Right ventricle myocardium superior (tissue), 1 donor: ENCODE measurements at places on chromosomes 4 and X. TPM values are rescaled to one million over a fixed set of nuclear protein-coding genes. Genes with fewer than 3 reads are reported as not detected.
A peak's percentile ranks its signal among the peaks of the same experiment; 100 is the strongest.

DNA sequence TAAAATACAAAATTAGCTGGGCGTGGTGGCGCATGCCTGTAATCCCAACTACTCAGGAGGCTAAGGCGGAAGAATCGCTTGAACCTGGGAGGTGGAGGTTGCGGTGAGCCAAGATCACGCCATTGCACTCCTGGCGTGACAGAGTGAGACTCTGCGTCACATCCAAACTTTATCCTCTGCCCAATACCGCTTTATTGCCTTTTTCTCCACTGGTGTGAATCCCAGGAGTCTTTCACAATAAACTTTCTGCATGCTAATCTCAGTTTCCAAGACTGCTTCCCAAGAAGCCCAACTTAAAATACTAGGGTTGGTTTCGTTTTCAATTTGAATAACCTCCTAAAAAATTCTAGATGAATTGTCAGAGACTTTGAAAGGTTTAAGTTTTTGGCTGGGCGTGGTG lies 27.2 kb upstream of the DHX15 start:
- DNase-seq, result no peak

- DNase-seq, result no peak
Measured at GRCh38 chr4:86398187-86398586, 38.3 kb upstream of the MAPK10 start.

GRCh38 chrX:45233531-45233930 lies 32.9 kb upstream of the DIPK2B start:
- DNase-seq, result no peak

DNA sequence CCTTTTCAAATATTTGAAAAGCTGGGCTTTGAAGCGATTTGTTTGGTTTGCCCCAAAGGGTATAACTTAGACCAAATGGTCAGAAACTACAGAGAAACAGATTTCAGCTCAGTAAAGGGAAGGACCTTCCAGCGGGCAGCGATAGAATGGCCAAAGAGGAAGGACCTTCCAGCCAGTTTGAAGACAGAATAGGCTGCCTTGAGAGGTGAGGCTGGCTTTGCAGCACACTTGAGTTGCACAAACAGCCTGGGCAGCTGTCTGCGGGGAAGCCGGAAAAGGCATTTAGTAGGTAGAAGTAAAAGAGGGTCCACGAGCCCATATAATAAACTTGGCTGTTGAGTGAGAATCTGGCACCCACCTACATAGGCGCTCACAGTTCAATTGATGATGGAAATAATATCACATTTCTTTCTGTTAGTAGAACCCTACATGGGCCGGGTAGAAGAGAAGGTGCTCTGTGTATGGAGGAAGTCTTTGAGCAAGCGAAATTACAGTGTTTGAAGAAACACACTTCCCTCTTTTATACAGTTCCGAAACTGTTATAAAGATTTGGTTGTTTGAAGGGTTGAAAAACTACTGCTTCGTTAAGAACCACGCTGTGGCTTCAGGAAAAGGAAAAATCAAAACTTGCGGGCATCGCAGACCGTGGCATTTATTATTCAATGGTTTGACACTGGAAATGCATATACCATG lies 75.0 kb upstream of the SORBS2 start:
- DNase-seq, result no peak

DNA sequence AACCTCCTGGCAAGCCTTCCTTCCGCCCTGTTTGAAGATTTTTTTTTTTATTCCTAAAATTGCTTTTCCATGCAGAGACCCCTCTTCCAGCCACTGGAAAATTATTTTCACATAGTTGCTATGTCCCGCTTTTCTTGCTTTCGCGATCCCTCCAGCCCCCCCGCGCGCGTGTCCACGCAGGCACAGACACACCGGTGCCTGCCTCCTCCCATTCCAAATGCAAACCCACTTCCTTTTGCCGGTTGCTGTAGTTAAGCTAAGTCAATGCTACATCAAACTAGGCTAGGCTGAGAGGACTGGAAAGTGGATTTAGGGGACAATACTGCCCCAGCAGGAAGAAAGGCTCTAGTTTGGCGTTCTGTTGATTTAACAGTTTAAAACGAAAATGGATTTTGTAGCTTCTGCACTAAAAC lies 111.0 kb downstream of the DHX15 start:
- DNase-seq, result peak; percentile 48

GRCh38 chrX:13381514-13381913 lies 61.7 kb upstream of the ATXN3L start:
- DNase-seq, result no peak

GRCh38 chr4:69156913-69157312 lies 57.6 kb downstream of the UGT2B11 start:
- no peak for DNase-seq

DNA sequence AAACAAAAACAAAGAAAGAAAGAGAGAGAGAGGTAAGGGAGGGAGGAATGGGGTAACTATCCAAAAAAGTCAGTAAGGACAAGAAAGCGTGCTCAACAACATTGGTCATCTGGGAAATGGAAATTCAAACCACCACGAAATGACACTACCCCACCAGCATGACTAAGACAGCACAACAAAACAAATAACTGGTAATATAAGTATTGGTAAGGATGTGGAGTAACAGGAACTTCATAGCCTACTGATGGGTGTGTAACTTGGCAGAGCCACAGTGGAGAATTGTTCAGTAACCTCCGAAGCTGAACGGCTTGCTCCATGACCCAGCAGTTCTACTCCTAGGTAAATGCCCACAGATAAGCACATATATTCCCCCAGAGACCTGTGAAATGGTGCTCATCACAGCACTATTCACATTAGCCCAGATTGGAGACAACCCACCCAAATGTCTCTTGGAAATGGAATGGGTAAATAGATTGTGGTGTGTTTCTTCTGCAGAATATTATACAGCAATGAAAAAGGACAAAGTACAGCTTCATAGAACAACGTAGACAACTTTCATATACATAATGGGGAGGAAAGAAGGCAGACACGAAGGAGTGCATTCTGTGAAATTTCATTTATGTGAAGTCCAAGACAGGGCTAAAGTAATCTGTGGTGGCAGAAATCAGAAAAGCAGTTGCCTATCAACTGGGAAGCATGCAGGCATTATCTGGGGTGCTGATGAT lies 95.5 kb upstream of the ATP6AP2 start:
- no peak for DNase-seq

DNA sequence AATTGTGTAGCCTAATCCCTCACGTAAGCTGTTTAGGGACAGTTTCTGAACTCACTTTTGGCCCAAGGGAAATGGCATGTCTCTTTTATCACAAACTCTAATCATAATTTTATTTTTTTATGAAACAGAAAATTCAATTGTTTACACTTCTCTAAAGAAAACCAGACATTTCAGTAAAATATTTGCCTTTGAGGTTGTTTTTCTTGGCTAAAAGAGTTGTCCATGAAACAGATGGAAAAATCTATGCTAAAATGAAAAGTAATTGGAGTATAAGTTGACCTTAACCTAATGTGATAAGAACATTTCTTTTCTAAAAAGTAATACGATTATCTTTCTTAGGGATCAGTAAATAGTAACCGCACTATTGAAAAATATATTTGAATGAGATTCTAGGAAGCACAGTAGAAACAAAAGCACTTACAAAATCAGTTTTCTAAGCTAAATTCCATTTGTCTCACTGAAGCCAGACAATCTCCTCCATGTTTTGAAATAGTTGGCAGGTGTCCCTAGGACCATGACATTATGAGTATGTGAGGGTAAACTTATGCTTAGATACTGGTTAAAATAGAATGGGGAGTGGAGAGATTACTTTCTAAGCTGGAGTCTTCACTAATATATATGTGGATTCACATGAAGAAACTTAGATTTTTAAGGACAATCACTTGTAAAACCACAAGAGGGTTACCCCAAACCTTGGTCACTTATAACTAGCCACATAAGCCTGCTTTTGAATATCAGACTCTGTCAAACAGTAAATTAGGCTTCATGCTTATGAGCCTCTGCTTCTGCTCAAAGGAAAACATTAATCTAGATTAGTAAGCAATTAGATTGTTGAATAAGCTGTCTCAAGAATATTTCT lies 20.1 kb upstream of the TET2 start:
- DNase-seq, result no peak

- DNase-seq, result no peak
Measured at GRCh38 chrX:19805046-19805690, 82.2 kb downstream of the SH3KBP1 start.

GRCh38 chr4:65167719-65168118 lies 502.6 kb downstream of the EPHA5 start:
- no peak for DNase-seq

- no peak for DNase-seq
Measured at GRCh38 chr4:68592673-68593072, 16.6 kb upstream of the UGT2B17 start.

DNA sequence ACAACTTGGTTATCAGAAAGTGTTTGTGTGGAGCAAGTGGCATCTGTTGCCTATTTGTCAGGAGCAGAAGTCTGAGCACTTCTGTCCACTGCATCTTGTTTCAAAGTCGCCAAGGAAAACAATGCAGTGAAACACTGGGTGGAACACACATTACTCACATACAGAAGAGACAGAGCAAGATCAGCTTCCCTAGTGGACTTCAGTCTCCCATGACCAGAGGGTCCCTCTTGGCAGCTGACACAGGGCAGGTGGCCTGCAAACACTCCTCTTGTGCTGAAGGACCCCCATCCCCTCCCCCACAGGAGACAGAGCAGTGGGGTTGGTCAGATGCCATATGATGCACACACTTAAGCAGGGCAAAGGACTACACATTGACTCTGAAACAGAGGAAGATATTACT lies 3.6 kb upstream of the BBS12 start:
- no peak for DNase-seq

- DNase-seq, result no peak
Measured at GRCh38 chr4:56906489-56907393, 959 bp upstream of the REST start.

DNA sequence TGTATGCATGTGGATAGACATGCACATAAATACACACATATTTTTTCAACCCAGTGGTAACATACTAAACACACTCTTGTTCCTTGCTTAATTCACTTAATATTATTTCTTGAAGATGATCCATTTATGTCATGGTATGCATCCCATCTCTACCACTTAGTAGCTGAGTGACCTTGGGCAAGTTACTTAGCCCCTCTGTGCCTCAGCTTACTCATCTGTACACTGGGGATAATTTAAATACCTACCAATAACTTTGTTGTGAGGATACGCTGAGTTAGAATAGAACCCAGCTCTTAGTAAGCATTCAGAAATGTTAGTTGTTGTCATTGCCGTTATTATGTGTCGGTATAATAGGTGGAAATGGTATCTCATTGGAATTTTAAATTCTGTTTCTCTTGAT lies 41.4 kb downstream of the FAM114A1 start:
- DNase-seq, result no peak

GRCh38 chrX:67426946-67427345 lies 116.9 kb upstream of the AR start:
- DNase-seq, result no peak

GRCh38 chr4:40516651-40517050 lies 113.0 kb downstream of the RBM47 start:
- DNase-seq, result no peak

DNA sequence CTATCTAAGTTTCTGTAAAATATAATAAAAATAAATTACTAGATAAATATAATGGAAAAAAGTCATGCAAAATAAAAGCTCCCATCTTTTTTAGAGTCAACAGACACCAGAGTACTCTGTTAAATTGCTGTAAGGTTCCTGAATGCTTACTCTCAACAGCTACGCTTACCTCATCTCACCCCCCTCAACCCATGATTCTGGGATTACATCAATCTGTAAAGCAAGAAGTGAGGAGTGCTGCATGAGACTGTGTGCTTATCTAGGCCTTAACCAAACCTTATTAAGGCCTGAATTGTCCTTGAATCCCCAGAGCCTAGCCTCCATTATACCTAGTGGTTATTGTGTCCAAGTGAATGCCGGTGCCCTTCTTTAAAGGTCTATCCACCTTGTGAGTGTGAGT lies 735.8 kb downstream of the RPA4 start:
- no peak for DNase-seq

GRCh38 chrX:154441984-154442707 lies 1.8 kb upstream of the FAM50A start:
- no peak for DNase-seq

- peak; percentile 43 for DNase-seq
Measured at GRCh38 chr4:2837110-2837903, 6.3 kb upstream of the ADD1 start.

GRCh38 chr4:185502386-185502785 lies 30.9 kb upstream of the CCDC110 start:
- no peak for DNase-seq

GRCh38 chrX:20947411-20947912 lies 426.8 kb upstream of the CNKSR2 start:
- DNase-seq, result no peak

- no peak for DNase-seq
Measured at GRCh38 chr4:99215521-99215920, 3.5 kb downstream of the ADH6 start.

- no peak for DNase-seq
Measured at GRCh38 chr4:1446502-1447386, 40.5 kb upstream of the NKX1-1 start.

DNA sequence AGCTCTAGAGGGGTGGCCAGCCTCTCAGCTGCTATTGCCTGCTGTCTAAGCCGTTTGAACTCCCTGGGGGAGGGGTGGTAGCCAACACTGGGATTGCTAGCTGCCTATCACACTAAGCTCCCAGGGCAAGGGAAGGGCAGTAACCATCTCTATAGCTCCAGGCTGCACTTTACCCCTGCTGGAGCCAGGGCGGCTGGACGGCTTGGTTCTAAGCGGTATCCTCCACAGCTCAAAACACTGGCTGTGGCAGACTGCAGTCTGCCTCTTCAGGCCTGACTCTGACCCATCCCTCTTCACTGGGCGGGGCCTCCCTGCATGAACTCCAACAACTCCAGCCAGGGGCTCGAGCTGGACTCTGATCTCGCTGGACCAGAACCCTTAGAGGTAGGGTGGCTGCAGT lies 55.3 kb upstream of the GNRHR start:
- DNase-seq, result no peak

GRCh38 chrX:15877380-15877779 lies 22.8 kb upstream of the AP1S2 start:
- peak; percentile 24 for DNase-seq

DNA sequence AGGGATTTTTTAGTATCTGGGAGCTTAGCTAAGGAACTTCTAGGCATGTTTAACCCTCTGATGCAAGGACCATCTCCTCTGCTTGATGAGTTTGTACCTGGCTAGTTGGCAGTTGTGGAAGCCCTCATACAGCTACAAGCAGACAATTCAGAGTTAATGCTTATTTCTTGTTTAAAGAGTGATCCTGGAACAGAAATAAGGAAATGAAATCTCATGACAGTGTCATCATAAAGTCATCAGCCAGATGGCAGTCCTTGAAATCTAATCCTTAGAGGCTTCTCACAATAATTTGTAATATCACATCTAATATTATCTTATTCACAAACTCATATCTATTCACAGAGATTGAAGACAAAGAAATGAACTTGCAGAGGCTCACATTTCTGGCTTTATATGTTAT lies 581.6 kb upstream of the FTHL17 start:
- no peak for DNase-seq

GRCh38 chrX:17860811-17861488 lies at the start of gene RAI2:
Gene RAI2, minus strand, starts transcription at chrX:17861298. Its CDS starts 59,288 bp downstream, at chrX:17802010.
- peak; percentile 56 for DNase-seq

CT47B1 gene
- not detected for total RNA-seq

CC2D2A gene
- total RNA-seq, result 6.7 TPM

PRRG3 gene
- total RNA-seq, result 2.2 TPM

IL2 gene
- total RNA-seq, result not detected

ERCC6L gene
- total RNA-seq, result 0.08 TPM

NCAPG gene
- 0.59 TPM for total RNA-seq

MAGEA2B gene
- not detected for total RNA-seq

BEND2 gene
- not detected for total RNA-seq

UGT2B10 gene
- total RNA-seq, result not detected

TLR10 gene
- not detected for total RNA-seq

DGAT2L6 gene
- not detected for total RNA-seq

GPR143 gene
- not detected for total RNA-seq

MTNR1A gene
- not detected for total RNA-seq

SORBS2 gene
- 819 TPM for total RNA-seq

CCDC160 gene
- not detected for total RNA-seq

TACR3 gene
- not detected for total RNA-seq
